ENCODE measurements at places on chromosomes 3 and 15.

DNA sequence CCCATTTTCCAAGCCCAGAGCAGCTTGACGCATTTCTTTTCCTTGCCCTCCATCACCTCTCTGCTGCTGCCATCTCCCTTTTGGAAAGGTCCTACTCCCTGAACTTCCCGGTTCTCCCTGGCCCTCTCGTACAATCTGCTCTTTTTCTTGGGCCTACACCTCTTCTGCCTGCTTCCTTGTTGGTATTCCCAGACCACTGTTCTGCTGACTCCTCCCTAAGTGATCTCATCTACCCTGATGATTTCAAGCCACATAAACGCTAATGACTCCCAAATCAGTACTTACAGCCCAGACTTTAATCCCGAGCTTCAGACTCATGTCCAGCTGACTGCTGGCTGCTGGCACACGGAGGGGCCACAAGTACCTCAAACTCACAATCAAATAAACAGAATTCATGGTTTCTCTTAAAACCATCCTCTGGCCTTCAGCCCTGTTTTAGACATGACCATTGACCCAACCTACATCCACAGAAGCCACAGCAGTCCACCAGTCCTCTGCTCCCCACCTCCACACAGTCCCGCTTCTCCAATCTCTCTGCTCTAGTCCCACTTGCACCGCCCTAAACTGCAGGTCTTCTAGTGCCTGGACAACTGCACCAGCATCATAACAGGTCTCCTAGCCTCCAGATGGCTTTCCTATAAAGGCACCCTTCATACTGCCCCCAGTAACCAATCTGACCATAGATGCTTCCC, 57.6 kb downstream of the AAGAB start:
- peak; percentile 73 for DNase-seq

GRCh38 chr3:67011414-67012131, 13.5 kb downstream of the KBTBD8 start:
- no peak for DNase-seq

- DNase-seq, result no peak
Observed at GRCh38 chr3:148958696-148959095, 32.6 kb upstream of the GYG1 start.

DNA sequence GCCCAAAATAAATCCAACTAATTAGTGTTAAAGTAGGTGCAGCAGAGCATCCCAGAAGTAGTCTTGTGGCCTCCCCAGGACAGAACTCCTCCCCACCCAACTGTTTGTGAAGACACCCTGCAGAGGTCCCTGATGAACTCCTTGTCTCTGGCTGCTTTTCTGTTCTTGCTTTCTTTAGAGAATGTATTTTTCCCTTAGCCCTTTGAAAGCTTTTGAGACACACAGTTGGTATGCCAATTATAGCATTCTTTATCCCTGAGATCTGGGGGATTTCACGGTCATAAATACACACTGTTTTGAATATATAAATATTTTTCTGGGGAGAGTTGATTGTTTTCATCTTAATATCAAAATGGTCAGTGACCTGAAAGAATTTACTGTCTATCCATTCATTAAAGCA, 9.8 kb downstream of the TFG start:
- no peak for DNase-seq

GRCh38 chr3:40379674-40380306, 7.2 kb upstream of the ENTPD3 start:
- no peak for DNase-seq

DNA sequence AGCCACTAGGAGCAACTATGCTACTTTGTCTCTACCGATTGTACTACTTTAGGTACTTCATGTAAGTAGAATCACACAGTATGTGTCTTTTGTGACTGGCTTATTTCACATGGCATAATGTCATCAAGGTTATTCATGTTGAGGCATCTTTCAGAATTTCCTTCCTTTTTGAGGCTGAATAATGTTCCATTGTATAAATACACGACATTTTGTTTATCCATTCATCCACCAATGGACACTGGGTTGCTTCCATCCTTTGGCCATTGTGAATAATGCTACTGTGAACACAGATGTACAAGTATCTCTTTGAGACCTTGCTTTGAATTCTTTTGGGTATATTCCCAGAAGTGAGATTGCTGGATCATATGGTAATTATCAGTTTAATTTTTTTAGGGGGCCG, 29.2 kb downstream of the MYO5A start:
- DNase-seq, result no peak

- no peak for DNase-seq
Observed at GRCh38 chr15:98123297-98123696, 162.8 kb downstream of the ARRDC4 start.

- DNase-seq, result no peak
Observed at GRCh38 chr3:41216993-41217392, 17.7 kb downstream of the CTNNB1 start.

DNA sequence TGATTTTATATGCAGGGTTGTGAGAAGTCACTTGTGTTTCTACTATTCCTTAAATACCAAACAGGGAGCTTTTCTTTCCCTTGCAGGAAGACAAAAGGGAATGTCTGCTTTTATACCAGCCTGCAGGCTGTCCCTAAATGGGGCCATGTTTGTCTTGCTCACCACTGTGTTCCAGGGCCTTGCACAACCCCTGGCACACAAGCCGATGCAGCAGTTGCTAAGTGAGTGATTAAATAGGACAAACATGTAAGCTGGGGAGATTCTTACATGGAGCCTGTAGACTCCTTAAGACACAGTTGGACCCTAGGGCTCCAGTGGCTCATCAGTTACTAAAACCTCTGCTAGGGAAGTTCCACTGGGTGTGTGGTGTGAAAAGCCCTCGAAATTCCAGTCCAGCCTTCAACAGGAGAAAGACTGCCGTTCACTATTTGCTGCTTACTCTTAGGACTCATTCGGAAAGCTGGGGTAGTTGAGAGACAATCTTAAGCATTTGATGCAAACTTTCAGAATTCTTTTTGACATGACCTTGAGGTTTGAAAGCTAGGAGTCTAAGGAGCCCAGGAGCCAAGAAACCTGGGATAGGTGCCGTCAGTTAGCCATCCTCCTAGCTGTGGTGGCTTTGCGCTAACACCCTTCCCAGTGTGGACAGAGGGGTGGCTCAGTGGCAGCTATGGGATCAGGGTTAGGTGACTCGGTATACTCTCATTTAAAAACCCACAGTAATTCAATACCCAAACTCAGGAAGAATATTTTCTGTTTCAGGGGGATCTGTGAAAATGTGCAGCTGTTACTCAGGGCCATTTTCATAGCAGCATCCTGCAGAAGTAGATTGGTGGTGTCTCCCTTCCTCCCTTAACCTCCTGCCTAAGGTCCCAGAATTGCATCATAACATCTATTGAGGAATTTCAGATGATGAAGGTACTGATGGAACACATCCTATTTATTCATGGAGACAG, 39.1 kb downstream of the SYNM start:
- no peak for DNase-seq

DNA sequence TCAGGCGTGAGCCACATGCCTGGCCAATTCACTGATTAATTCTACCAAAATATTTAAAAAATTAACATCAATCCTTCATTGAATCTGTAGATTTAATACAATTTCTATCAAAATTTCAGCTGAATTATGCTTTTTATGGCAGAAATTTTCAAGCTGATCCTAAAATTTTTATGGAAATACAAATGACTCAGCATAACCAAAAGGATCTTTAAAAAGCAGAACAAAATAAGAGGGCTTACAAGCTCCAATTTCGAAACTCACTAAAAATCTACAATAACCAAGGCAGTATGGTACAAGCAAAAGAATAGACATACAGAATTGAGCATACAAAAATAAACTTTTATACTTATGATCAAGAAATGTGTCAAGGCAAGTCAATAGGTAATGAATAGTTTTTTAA, 180.4 kb upstream of the CTNNB1 start:
- no peak for DNase-seq

- DNase-seq, result no peak
Observed at GRCh38 chr3:158658889-158659288, 13.6 kb downstream of the LXN start.

DNA sequence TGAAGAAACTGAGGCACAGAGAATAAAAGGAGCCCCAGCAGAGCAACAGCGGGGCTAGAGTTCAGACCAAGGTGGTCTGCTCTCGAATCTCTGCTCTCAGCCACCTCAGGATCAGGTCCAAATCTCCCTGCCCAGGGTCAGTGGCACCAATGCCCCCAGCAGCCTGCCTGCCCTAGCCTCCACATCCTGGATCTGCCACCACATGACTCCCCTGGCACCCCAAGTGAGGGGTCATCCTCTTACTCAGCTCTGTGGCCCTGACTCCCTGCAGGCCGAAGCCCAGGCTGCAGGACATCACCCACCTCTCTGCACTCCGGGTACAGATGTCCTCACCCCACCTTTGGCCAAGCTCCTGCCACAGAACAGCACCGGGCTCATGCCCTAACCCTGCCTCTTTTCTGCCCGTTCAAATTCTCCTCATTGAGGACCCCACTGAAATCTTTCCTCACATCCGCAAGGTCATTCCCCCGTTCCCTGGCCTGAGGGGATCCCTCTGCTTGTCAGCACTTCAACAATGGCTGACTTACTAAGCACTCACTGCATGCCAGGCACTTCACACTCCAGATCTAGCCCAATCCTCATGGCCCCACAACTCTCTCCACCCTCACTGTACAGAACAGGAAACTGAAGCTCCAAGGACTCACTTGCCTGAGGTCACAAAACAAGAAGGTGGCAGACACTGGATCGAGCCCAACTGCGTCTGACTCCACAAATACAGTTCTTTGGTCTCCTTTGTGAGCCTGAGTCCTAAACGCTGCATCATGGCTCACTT, 4.3 kb downstream of the PPIB start:
- DNase-seq, result no peak

- no peak for DNase-seq
Observed at GRCh38 chr15:41901431-41901830, 7.6 kb upstream of the SPTBN5 start.

GRCh38 chr3:178003756-178004155, 532.5 kb upstream of the KCNMB2 start:
- DNase-seq, result no peak

DNA sequence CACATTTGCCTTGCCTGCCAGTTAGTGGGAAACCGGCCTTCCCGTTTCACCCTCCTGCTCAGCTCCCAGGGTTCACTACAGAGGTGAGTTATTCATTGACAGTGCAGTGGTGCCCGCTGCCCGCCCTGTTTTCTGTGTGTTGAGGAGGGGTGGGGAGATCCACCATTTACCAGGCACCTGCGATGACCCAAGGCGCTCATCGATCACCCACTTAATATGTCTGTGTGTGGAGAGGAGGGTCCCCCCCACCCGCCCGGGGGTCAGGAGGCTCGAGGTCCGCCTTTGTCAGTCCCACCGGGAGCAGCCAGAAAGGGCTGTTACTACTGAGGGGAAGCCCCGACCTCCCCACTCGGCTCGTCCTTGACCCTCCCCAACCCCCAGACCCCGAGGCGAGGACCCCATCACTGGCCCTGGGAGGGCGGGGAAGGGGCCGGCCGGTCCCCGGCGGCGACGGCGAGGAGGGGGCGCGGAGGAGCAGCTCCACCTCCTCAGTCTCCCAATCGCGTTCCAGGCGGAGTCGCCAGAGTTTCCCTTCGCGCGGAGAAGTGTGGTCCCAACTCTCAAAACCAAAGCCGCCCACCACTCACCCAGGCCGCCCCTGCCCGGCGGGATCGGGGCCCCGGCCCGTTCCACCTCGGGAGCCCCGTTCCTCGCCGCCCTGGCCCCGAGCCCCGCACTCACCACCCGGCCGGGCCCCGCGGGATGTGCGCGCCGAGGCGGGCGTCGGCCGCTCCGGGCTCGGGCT, 1.1 kb downstream of the PLXNB1 start:
- no peak for DNase-seq

- no peak for DNase-seq
Observed at GRCh38 chr3:151852074-151852811, 21.2 kb upstream of the SUCNR1 start.

DNA sequence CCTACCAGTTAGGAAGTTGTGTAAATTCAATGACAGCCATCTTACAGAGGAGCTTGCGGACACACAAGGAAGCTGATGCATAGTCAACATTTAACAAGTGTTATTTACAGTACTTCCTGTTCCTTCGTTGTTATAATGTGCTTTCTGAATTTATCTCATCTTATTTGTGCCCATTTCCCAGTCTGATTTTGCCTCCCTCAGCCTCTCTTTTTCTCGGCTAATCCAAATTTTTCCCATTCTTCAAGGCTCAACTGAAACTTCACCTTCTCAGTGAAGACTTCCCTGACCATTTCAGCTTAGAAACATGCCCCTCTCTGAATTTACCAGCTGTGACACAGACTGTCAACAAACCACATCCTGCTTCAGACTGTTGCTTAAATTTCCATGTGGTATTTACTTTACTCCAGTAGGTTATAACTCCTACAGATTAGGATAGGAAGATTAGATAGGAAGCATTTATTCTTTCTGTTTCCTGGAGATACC, 55.7 kb upstream of the CP start:
- peak; percentile 18 for DNase-seq

DNA sequence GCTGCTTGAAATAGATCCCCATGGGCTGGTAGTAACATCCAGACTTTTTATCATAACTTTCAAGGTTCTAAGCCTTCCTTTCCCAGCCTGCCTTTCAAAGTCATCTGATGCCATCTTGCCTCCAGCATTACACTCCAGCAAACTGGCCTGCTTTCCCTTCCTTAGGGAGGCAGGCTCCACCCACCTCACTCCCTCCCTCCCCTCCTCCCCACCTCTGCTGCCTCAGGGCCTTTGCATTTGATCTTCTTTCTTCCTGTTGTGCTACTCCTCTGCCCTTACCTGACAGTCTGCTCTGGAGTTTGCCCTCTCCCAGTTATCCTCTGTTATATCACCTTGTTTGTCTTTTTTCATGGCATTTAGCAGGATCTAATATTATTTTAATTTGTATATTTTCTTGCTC, 319.5 kb downstream of the KCNH8 start:
- DNase-seq, result no peak
